MV-4-11 (cell line): ENCODE measurements at places on chromosomes 1 and 21.

- DNase-seq: no peak
Observed at GRCh38 chr1:116405241-116406135, 32.4 kb downstream of the ATP1A1 start.

DNA sequence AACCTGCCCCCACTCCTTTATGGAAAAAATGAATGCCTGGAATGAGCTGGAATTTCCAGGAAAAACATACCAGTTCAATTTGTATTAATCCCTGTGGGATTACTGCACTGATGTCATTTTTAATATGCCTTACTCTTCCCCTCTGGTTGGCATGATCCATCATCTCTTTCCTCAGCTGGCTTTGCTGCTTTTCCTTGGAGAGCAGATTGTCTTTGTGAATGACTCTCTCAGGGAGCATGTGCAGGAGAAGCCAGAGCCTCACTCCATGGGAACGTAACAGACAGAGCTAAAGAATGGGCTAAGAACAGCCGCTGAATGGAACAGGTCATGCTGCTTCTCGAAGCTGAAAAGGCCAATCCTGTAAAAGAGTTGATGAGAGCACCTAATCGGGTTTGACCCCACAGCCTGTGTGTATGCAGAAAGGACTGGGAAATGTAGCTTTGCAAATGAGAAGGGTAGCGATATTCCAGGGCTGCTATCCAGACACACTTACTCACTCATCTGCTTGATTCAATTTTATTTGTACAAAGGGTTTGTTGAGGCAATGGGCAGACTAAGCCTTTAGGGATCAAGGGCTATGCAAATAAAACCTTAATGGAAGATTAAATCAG lies 20.7 kb downstream of the PHC2 start:
- no peak for DNase-seq

GRCh38 chr1:168887381-168887780 lies 158.4 kb upstream of the DPT start:
- DNase-seq: no peak

DNA sequence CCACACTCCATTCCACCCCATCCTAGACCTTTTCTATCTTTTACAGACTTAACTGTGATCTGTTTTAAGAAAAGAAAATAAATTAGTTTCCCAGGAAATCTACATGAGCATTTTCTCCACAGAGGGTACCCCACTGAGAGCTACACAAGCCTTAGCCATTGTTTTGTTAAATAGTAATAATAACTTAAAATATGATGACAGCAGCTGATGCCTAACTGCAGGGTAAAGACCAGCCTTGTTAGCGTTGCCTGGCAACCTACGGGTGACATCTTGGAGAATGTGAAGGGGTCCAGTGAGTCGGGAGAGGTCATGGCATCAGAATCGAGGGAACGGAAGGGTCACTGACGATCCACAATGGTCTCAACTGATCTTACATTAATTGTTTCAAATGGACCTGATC lies 233.2 kb upstream of the PBX1 start:
- no peak for DNase-seq

DNA sequence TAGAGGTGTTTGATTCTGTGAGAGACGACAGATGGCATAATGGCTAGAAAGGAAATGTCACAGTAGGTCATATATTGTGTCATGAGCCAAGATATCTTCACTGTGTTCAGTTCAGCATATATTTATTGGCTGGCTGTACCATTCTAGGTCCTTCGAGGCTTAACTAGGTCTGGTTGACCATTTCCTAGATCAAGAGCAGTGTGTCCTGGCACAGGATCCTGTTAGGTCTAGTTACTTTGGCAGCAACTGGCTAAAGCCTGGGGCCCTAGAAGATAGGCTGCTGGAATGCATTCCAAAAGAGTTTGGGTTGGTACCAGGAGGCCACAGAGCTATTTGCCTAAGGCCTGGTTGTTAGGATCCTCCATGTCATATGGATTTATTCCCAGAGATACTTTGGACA lies 20.9 kb downstream of the ZBTB40 start:
- no peak for DNase-seq

DNA sequence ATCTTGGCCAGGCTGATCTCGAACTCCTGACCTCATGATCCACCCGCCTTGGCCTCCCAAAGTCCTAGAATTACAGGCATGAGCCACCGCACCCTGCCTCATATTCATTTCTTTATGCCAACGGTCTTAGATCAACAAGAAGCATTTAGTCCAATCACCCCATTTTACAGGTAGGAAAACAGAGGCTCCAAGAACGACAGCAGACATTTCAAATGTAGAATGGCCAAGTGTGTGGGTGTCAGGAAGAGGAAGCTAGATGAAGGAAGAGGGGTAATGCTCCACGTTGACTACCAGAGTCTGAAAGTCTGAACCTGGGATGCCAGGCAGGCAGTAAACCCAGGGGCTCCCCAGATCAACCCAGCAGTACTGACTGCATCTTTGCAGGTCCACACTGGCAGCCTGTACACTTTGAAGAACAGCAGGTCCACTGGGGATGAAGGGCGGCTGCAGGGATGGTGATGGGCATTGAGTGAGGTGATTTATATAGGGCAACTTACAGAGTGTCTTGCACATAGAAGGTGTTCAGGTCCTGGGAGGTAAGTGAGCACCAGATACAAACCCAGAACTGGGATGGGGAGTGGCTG lies 120.2 kb downstream of the EPHB2 start:
- no peak for DNase-seq

- no peak for DNase-seq
Observed at GRCh38 chr1:165896277-165896676, 68.9 kb downstream of the UCK2 start.

- no peak for DNase-seq
Observed at GRCh38 chr1:231035799-231036198, 4.3 kb downstream of the FAM89A start.

DNA sequence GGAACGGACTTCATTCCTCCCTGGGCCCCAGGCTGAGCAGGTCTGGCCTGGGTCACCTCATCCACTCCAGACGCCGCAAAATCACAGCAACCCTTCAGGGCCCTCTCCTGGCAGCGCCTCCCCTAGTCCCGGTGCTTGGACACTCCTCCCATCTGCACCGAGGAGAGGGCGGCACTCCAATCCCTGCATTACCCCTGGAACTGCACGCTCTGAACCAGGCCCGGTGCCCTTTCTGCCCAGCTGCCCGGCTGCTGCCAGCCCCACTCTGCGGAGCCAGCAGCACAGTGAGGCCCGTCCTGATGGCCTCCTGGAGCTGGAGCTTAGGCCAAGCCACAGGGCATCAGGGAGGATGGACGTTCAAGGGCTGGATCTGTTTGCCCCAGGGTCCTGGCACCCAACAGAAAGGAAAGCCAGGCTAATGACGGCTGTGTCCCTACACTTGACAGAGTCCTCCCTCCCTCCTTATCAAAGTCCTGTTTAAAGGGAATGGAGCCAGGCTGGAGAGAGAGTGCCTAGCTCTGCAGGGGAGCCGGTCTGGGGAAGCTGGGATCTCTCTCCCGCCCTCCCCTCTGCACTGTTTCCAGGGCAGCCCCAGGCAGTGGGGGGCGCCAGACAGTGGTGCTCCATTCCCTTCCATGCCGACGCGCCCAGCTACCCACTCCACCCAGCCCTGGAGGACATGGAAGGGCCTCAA lies 12.7 kb downstream of the COL6A2 start:
- DNase-seq: no peak

DNA sequence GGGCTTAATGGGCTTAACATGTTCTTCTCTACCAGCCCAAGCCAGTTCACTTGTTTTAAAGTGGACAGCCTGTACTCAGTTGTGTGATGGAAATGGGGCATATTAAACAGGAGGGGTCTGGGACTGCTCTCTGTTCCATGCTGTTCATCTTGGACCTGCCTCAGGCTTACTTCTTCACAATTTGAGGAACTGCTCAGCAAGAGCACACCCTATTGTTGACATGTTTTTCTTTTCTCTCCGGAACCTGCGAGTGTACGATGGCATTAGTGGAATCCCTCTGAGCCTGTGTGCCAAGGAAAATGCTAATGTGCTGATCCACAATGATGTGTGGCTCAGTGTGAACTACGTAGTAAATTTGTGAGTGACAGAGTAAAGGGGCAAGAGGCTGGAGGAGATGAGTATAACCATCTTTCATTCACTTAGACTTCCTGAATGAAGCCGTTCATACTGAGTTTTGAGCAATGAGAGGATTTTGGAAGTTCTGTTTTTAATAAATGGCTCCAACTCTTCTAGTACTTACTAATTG lies 6.9 kb downstream of the AHCYL1 start:
- DNase-seq: peak; percentile 1

DNA sequence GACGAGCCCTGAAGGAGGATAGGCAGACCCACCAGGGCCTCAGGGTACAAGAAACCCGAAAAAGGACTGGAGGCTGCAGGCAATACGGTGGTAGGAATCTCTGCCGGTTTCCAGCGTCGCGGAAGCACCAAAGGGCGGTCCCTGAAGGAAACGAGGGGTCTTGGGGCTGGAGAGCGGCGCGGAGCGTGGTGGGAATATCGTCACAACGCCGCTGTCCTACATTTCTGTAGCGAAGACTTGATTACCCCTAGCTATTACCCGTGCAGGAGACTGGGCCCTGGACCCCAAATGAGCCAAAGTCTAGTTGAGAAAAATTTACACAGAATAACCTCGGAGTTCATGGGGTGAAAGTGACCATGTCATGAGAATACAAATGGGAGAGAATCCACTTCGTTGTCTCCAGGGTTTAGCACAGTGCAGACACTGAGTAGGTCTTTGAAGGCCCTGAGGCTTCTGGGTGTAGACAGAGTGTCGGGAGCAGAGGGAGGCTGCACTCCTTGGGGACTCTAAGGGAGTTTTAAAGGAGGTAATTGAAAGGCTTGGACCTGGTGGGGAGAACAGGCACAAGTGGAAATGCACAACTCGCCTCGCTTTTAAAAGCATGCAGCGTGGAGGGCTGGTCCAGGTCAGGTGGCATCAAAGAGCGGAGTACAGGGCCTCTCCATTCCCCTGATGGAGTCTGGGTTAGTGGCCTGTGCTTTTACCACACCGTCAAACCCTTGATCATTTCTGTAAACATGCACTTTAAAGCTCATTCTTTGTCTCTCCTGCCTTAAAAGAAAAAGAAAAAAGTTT lies 1.5 kb downstream of the ATP1A1 start:
- DNase-seq: no peak
